ENCODE measurements at places on chromosomes 2 and 18. TPM values are rescaled to one million over a fixed set of nuclear protein-coding genes. Genes with fewer than 3 reads are reported as not detected.

CACNB4 gene
- total RNA-seq = 1.2 TPM

SCN2A gene
- under 0.01 TPM for total RNA-seq

TNS1 gene
- total RNA-seq = 38.2 TPM

RIT2 gene
- total RNA-seq = not detected

UGT1A3 gene
- not detected for total RNA-seq

CHMP1B gene
- 44.4 TPM for total RNA-seq

SERTAD2 gene
- total RNA-seq = 15.1 TPM

CNRIP1 gene
- total RNA-seq = 67.6 TPM

DPYSL5 gene
- not detected for total RNA-seq

TMEM198 gene
- total RNA-seq = not detected

FMNL2 gene
- 53.6 TPM for total RNA-seq

NCKAP5 gene
- total RNA-seq = 0.50 TPM

SMYD1 gene
- total RNA-seq = not detected

RESP18 gene
- total RNA-seq = not detected

MORN2 gene
- total RNA-seq = 22.2 TPM

COLEC12 gene
- total RNA-seq = 30.2 TPM

AQP12B gene
- total RNA-seq = not detected

PSMA8 gene
- not detected for total RNA-seq

IL1R2 gene
- total RNA-seq = not detected

CPO gene
- not detected for total RNA-seq

SPRED2 gene
- total RNA-seq = 6.7 TPM

GALM gene
- 6.7 TPM for total RNA-seq

ATP6V1B1 gene
- total RNA-seq = 0.07 TPM

FER1L5 gene
- 0.07 TPM for total RNA-seq

ANO7 gene
- total RNA-seq = 1.7 TPM

ANKRD30B gene
- not detected for total RNA-seq

MC4R gene
- total RNA-seq = not detected

All from thoracic aorta endothelial cell (primary cell).